Hepatocyte (in vitro differentiated cells): ENCODE measurements at places on chromosomes 6 and 20. TPM values are rescaled to one million over a fixed set of nuclear protein-coding genes. Genes with fewer than 3 reads are reported as not detected.

Gene SAMD3
- polyA plus RNA-seq: 0.13 and 0.81 TPM in 2 replicates

Gene MEP1A
- polyA plus RNA-seq: 38.9 and 62.8 TPM in 2 replicates

Gene SLC32A1
- polyA plus RNA-seq: not detected in 2 replicates

Gene SLC4A11
- 1.3 and 2.3 TPM in 2 replicates for polyA plus RNA-seq

Gene TSBP1
- polyA plus RNA-seq: not detected in 2 replicates

Gene OR2J1
- polyA plus RNA-seq: not detected in 2 replicates

Gene CNKSR3
- polyA plus RNA-seq: 22.4 and 27.4 TPM in 2 replicates

Gene CD24
- 305 and 330 TPM in 2 replicates for polyA plus RNA-seq

Gene ECT2L
- polyA plus RNA-seq: 0.04 TPM in 1 of 2 replicates, not detected in the other

Gene GABRR1
- 0.60 TPM in 1 of 2 replicates, not detected in the other for polyA plus RNA-seq

Gene CRISP3
- polyA plus RNA-seq: not detected in 2 replicates

Gene GATA5
- 43.5 and 53.6 TPM in 2 replicates for polyA plus RNA-seq

Gene HLA-DMB
- 1.7 TPM in 1 of 2 replicates, not detected in the other for polyA plus RNA-seq
